ENCODE measurements at places on chromosomes 12 and 14.

GRCh38 chr12:22163594-22163993, 117.6 kb downstream of the CMAS start:
- DNase-seq, result no peak

DNA sequence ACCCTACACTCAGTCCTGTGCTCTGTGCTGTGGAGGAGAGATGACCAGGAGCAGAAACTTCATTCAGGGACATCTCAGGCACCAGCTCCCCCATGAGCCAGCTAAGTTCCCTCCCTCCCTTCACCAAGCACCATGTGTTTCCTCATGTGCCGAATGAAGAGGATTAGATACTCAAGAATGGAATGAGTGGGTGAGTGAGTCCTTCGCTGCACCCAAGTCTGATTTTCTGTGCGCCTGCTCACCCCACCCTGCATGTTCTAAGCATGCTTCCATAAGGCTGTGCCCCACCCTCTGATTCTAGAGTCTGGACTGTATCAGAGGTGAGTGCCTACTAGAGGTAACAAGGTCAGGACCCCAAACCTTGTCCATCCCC, 12.1 kb downstream of the SERPINA5 start:
- DNase-seq, result no peak

- DNase-seq, result no peak
These were observed 827.9 kb downstream of the BCL11B start for GRCh38 chr14:98444077-98444476.

DNA sequence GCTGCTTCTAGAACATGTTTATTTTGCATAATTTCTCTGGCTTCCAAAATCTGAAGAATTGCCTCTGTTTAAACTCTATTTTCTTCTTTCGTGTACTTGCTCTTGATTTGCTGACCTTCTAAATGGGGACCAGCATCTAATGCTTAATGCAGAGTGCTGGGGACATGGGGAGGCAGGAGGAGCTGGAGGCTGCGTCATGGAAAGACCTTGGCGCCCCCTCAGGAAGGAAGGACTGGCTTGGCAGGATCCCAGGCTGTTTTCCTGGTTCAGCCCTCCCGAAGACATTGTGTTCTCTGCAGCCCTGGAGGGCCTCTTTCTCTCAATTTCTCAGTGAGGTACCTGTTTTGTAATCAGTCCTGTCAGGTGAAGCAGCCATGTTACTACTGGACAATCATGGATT, 5.5 kb downstream of the PRKCH start:
- DNase-seq, result no peak

GRCh38 chr12:100608776-100609175, 35.3 kb downstream of the GAS2L3 start:
- DNase-seq, result no peak

DNA sequence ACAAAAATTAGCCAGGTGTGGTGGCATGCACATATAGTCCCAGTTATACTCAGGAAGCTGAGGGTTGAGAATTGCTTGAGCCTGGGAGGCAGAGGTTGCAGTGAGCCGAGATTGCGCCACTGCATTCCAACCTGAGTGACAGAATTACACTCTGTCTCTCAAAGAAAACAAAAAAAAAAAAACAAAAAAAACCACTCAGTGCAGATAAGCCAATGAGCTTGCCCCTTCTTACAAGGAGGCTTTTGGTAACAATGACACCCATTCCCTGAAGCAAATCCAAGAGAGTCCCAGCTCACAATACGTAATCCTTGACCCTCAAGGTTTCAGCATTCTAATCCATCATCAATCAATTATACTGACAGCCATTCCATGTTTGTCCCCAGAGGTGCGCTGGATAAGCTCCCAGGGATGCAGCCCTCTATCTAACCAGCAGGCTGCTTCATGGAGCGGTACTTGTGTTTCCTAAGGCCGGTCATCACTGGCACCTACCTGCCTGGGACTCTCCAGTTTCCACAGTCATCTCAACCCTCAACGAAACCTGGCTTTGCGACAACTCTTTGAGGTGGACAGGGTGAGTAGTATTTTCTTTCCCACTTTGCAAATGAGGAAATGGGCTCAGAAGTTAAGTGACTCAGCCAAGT, 12.4 kb downstream of the GCN1 start:
- DNase-seq, result peak; percentile 69

DNA sequence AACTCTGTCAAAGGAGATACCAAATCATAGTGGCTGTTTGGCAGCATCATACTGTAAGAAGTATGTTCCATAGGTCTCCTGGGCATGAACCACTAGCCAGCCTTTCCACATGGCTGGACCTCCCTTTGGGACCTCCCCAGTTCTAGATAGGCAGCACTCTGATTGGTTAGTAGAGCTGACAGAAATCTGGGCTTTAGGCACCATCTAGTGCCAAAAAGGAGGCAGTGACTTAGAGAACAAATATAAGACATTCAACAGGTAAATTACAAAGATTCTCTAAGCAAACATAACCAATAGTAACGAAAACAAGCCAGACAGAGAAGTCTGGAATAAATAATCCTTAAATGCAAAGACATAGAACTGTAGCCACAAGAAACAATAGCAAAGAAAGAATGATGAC, 148.0 kb upstream of the PDE3A start:
- peak; percentile 12 for DNase-seq

DNA sequence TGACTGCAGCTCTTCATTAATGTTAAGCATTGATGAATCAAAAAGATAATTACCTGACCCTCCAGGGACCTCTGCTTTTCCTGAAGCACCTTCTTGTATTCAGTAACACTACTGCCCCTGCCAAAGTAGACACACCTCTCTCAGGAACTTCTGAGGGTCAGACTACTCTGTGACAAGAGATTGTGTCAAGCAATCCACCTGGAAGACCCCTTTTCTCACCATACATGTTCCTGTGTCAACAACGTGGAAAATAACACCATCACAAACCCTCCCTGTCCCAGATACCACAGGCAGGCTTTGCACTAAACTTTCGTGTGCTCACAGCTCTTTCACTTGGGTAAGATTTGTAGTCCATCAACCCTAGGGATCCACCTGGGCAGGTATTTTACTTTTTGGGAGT, 13.2 kb downstream of the KRT76 start:
- DNase-seq, result no peak

DNA sequence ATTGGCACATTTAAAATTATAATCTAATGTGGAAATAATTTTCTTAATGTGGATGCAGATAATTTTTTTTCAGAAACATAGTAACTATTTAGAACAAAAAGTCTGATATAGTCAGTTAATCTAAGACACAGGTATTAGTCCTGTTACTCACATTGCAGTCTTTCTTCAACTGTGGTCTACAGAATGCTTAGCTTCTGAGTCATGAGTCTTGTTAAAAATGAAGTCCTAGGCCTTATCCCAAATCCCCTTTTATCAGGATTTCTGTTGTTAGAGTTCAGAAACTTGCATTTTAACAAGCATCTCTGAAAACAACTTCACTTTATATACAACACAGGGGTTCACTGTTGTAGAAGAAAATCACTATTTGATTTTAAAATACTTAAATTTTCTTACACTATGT, 112.2 kb downstream of the SLC16A7 start:
- DNase-seq, result peak; percentile 75

DNA sequence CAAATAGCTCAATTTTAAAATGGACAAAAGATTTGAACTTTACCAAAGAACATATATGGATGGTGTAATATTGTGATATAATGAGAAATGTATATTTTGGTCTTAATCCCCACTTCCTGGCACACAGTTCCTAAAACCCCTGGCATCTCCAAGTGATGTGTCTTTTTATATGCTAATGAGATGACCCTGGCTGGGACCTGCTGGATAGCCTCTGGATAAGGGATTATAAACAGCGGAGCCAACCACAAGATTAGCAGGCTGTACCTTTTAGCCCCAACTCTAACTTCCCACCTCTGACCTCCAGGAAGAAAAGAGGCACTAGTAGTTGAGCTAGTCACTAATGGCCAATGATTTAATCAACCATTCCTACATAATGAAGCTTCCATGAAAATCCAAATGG, 130.0 kb downstream of the DPF3 start:
- DNase-seq, result no peak

GRCh38 chr12:57496822-57497221, 9.0 kb downstream of the MARS1 start:
- no peak for DNase-seq

GRCh38 chr12:67698672-67699581, 50.4 kb downstream of the DYRK2 start:
- peak; percentile 90 for DNase-seq

DNA sequence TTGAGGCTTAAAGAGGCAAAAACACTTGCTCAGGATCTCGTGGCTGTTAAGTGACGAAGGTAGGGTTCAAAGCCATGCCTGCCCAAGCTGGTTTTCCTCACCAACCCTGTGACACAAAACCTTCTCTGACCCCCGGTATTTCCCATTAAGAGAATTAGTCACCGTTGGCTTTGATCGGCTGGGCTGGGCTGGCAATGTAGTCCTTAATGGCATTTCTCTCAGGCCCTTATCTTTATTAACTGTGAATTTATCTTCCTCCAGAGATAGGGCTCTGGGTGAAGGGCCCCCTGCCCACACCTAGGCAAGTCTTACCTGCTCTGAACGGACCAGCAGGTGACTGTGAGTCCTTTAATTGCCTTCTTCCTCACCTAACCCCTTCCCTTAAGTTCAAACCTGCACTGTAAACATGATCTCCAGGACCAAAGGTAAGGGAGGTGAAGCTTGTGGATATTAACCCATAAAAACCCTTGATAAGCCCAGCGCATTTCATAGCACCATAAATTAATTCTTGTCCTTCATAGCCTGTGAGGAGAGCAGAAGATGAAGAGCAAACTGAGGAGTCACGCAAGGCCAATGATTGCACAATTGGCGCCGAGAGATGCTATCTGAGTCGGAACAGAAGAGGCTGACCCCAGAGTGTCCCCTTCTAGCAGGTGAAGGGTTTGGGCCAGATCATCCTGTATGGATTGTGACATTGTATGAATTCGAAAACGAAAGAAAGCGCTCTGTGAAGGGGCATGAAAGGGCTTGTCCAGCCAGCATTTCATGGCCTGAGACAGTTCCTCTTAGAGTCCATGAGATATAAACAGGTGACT, 790.8 kb upstream of the TBX3 start:
- DNase-seq, result no peak

GRCh38 chr14:90061685-90062126, at the start of gene KCNK13:
Gene KCNK13, plus strand, starts transcription at chr14:90061994. Its CDS starts 212 bp downstream, at chr14:90062206.
- DNase-seq, result no peak

DNA sequence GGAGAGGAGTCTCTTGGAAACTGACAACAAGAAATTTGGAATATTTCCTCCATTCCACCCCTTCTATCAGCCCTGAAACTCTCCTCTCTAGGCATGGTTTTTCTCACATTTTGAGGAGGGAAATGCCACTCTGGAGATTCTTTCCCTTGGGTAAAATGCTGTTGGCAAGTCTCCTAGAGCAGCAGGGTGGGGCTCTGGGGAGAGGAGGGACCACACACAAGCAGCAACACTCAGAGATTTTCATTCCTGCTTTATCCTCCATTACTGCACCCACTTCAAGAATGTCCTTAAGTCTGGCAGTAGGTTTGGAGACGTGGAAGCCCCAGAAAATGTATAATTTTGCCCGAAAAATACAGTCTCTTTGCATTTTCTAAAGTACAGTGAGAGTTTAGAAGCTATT, 130.8 kb upstream of the FLRT2 start:
- DNase-seq, result no peak

Measured in ELR (cell line).